Gastroesophageal sphincter (tissue), 4 donors: ENCODE measurements at places on chromosomes 2 and 18.

GRCh38 chr2:230520875-230521155, 104.8 kb downstream of the SP100 start:
- ATAC-seq, result no peak

- ATAC-seq, result peak; percentile 88
These were observed 422.5 kb downstream of the LPIN1 start for GRCh38 chr2:12168791-12169388.

DNA sequence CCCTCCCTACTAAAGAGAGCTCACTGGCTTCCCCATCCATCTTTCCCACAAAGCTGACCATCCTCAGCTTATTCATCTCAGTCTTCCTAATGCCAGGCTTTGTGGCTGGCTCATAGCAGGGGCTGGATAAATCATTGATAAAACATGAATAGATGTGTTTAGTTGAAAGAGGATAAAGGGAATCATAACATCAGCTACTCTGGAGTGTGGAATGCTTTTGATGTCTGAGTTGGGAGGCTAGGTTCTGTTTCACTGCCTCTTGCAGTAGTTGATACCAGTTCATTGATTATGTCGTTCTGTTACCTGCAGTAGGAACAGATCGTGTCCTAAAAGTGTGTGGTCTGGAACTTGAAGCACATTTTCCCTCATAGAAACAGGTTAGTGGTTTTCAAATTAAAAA, 66.3 kb upstream of the HK2 start:
- ATAC-seq, result no peak

- ATAC-seq, result no peak
These were observed 308.3 kb downstream of the MYCN start for GRCh38 chr2:16248571-16249105.

DNA sequence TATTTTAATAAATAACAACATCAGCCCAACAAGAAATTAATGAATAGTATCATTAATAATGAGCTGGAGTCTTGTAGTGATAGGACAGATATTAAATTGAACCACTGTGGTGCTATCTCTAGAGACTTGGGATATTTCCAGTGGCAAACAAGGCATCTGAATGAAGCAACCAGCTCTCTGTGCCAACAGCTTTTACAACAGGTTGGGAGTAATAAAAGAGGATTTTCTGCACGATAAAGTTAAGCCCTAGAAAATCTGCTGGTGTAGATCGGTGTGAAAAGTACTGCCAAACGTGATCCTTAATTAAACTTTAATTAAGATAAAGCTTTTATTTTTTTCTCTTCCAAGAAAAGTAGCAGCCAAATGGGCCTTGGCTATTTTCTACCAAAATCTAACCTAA, 385.5 kb downstream of the NR4A2 start:
- ATAC-seq, result no peak

GRCh38 chr2:43853141-43854081, 14.6 kb downstream of the ABCG8 start:
- no peak for ATAC-seq
